Kidney epithelial cell (primary cell): ENCODE measurements at places on chromosomes 6 and 20.
A peak's percentile ranks its signal among the peaks of the same experiment; 100 is the strongest.

DNA sequence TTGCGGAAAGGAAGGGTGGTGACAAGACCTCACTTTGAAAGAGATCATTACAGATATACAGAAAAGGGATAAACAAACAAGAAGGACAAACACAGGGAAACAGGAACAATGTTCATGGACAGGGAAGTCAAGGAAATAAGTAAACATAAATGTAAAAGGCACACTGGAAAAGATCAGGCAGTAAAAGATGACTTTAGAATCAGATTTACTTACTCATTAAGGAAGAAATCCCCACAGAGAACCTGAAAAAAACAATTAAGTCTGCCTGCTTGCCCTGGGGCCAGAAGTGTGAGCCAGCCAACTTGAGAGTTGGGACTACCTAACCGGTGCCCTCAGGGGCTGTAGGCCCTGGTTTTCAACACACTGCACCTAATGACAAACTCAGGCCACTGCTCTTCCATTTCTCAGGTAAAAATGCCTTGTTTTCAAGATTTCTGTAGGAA lies 1.7 kb downstream of the APMAP start:
- DNase-seq: no peak

DNA sequence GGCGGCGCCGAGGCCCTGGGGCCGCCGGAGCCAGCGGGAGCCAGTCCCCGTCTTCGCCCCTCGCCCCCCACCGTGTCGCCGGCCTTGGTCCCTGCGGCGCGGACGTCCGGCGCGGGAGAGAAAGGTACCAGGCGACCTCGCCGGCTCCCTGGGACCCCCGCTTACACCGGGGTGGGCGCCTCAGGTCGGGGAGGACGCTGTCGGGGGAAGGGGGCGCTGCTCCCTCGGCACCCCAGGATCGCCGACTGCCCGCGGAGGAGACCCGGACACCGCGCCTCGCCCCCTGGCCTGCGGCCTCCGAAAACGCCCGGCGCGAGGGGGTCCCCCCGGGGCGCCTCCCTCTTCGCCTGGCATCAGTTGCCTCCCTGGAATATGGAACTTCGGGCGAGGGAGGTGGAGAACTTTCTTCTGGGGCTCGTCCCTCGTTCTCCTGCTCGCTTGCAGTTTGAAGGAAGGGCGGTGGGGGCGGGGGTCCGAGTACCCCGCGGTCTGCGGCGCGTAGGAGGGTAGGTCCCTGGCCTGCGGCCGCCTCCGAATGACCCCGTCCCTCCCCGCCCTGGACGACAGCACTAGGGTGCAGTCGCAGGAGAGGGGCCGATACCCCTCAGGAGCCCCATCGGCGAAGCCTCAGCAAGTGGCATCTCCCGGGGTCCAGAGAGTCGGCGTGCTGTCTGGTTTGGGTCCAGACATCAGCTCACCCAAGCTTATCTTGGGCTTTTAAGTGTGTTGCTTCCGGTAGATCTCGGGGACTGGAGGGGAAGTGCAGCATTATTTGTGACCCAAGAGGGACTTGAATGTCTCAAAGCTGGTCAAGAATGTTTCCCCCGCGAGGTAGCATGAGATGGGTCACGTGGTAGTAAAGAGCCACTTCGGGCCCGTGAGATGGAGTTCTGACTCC lies 549 bp downstream of the ANKRD6 start:
- no peak for DNase-seq

DNA sequence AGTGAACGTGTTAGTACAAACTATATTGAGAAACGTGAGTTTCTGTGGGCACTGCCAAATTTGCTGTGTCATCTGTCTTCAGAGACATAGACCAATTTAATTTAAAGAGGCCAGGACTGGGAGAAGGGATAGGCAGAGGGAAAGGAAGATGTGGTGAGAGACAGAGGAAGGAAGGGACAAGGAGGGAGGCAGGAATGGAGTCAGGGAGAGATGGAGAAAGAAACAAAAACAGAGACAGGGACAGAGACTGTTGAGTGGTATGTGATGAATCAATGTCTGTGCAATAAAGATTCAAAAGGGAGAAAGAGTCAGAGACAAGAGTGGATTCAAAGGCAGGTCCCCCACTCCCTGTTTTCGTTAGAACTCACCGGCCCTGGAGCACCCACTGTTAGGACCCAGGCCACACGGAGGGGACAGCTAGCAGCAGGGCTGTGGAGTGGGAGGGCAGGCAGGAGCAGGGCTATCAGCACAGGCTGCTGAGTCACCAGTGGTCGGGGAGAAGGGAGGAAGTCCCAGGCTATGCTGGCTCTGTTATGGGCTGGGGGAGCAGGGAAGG lies 51.6 kb upstream of the CHD6 start:
- no peak for DNase-seq

- no peak for DNase-seq
Measured at GRCh38 chr20:64177384-64177783, 13.1 kb downstream of the MYT1 start.

DNA sequence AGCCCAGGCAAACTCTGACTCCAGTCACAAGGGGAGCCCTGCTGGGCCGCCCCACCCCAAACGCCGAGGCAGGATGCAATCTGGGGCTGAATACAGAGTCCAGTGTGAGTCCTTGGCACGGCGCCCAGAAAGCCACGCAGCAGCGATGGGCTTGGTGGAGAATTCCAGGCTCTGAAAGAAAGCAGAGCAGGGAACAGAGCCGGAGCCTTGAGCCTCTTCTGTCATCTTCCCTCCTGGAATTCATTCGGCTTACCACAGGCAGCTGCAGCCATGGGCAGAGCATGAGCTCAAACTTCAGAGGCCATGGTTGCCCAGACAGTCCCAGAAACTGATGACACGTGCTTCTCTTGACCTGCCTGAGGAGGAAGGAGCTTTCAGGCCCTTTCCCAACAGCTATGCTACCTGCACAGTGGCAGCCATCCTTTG lies 441.1 kb upstream of the JARID2 start:
- peak; percentile 19 for DNase-seq

- DNase-seq: no peak
Measured at GRCh38 chr20:50537546-50538201, 27.5 kb downstream of the PTPN1 start.

DNA sequence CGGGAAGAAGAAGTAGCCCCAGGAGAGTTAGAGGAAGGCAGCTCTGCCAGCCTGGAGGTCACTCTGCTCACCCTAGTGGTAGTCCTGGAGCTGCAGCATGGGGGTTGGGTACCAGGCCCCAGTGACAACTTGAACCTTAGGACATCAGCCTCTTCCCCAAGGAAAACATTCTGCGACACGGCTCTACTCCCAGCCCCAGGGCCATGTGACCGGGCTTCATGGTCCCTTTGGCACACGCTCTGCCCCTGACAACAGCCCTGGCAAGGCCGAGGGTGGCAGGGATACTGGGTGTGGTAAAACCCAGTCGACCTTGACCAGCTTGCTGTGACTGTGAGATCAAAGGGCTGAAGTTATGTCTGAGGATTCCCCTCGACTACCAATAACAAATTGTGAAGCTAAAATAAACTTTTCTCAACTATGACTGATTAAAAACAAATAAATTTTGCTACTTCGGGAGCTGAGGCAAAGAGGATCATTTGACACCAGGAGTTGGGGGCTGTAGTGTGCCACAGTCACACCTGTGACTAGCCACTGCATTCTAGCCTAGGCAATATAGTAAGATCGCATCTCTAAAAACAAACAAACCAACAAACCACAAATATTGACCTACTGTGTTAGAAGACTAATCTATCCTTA lies 24.4 kb upstream of the ARID1B start:
- DNase-seq: no peak

GRCh38 chr20:63314566-63315239 lies 21.7 kb downstream of the COL20A1 start:
- no peak for DNase-seq

DNA sequence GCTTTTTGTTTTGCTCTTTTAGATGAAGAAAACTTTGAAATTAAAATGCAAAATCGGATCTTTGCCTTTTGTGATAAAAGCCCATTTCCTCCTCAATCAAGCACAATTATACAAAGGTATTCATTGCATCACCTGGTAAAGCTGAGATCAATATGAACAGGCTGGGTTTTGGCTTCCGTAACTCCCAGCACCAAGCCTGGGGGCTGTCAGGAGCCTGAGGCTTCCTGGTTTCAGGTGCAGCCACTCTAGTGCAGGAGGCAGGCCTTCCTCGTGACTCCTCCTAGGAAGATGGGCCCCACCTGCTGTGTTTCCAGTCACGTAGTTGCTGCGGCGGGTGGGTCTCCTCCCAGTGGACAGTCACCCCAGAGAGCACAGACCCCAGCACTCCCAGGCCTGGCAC lies 54.0 kb downstream of the EDN3 start:
- no peak for DNase-seq

DNA sequence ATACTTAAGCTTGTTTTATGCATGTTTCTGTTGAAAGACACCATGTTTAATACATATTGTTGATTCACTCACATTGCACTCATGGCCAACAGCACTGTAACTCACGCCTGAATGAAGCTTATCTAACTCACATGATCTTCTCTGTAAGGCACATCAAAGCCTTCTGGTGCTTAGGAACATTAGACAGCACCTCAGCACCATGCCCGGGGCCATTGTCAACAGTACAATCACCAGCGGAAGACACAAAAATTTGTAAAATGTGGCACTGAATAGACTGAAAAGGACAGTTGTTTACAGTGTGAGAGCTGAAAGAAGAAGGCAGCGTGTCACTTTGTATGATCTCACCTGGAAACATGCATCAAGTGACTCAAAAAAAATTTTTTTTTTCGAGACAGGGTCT lies 8.9 kb upstream of the TCF15 start:
- DNase-seq: no peak

DNA sequence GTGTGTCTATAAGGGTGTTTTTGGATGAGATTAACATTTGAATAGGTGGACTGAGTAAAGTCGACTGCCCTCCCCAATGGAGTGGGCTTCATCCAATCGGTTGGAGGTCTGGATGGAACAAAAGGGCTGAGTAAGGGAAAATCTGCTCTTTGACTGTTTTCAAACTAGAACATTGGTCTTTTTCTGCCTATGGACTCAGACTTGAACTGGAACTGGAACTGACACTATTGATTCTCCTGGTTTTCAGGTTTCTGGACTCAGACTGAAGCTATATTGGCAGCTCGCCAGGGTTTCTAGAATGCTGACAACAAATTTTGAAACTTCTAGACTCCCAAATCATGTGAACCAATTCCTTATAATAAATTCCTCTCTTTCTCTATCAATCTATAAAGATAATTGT lies 498.9 kb upstream of the EPHA7 start:
- no peak for DNase-seq

GRCh38 chr20:8829256-8829655 lies 239.6 kb upstream of the PLCB4 start:
- DNase-seq: no peak

GRCh38 chr6:57222743-57223077 lies 603 bp upstream of the RAB23 start:
- DNase-seq: no peak

DNA sequence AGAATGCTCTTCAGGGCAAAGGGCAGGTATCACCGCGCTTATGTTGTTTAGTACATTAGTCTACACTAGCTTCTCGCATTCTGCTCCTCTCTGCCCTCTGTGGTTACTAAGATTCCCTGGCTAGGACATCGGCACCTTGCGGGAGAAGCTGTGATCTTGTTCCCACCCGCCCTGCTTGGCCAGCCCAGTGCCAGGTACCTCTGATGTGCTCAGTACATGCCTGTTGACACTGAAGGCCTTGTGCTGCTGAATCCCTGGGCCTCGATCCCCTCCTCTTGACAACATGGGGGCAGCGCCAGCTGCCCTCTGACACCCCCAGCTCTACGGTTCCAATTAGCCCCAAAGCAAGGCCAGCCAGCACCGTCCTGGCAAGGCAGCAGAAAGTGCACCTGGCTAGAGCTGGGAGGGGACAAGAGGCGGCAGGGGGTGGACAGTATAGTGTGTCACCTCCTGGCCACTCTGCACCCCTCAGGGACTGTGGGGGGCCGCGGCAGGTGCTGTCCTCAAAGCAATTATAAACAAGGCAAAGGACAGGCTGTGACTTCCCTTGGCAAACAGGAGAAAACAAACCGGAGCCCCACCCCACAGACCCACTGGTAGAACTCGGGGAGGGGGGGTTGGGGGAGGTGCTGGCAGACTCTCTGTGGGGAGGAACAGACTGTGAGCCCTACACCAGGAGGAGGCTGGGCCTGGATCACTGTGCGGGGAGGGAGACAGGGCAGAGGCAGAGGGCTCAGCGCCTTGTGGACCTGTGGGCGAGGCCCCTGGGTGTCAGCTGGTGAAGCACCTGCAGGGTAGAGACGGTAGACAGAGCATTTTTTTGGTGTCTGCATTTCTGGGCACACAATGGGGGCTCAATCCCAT lies 7.1 kb downstream of the TFEB start:
- no peak for DNase-seq

- DNase-seq: no peak
Measured at GRCh38 chr6:127515794-127516661, 3.1 kb downstream of the MTCL3 start.

DNA sequence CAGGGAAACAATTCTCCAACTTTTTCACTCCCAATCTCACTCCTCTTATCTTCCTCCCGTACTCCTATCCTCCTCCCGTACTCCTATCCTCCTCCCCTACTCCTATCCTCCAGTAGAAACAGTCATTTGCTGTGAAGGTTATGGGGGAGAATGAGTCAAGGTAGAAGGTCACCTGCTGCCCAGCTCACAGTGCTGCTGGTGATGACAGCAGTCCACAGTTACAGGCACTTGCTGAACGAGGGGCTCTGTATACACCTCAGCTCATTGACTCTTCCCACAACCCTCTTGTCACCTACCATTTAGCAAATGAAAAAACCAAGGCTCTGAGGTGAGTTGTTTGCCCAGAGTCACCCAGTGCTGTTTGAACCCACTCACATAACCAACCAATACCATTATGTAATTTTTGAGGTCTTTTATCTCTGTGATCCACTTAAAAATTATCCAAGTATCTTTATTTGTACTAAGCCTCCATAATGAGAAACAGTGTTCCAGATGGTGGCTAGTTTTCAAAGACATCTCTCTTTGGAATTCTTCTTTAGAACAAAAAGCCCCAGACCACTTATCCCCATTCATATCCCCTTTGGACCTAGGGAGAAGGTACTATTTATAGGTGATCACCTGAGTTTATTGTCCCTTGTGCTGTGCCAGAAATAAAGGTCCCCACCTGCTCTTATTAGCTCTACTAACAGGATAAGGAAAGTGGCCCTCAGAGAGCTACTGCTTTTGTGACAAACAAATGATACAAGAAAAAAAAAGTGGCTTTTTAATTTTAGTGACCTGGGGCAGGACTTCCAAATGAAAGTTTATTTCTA lies 53.2 kb downstream of the PTPN1 start:
- DNase-seq: no peak

GRCh38 chr6:69343851-69344250 lies 453.0 kb downstream of the LMBRD1 start:
- DNase-seq: no peak

GRCh38 chr6:31205638-31206037 lies 35.2 kb upstream of the POU5F1 start:
- DNase-seq: no peak

GRCh38 chr6:117169781-117170281 lies 95.5 kb upstream of the VGLL2 start:
- DNase-seq: no peak
